ENCODE measurements at places on chromosomes 6 and 20.

GRCh38 chr6:149306967-149307366 is 10.5 kb upstream of the TAB2 start:
- no peak for DNase-seq

DNA sequence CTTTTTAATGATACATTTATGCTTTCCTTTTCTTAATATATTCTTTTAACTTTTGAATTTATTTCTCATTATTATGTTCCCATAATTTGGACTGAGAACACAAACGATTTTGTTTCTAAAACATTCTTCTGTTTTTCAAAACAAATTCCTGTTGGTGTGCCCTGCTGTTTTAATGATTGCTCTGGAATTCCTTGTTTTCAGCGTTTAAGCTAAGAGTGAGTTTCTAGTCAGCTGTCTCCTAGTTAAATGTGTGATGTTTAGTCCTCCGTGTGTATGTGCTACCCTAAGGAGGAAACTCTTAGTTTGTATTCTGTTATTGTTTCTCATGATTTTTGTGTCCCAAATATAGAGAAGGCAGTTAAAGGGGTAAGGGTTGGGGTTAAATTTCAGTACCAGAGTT is 306.1 kb upstream of the RGS17 start:
- no peak for DNase-seq

DNA sequence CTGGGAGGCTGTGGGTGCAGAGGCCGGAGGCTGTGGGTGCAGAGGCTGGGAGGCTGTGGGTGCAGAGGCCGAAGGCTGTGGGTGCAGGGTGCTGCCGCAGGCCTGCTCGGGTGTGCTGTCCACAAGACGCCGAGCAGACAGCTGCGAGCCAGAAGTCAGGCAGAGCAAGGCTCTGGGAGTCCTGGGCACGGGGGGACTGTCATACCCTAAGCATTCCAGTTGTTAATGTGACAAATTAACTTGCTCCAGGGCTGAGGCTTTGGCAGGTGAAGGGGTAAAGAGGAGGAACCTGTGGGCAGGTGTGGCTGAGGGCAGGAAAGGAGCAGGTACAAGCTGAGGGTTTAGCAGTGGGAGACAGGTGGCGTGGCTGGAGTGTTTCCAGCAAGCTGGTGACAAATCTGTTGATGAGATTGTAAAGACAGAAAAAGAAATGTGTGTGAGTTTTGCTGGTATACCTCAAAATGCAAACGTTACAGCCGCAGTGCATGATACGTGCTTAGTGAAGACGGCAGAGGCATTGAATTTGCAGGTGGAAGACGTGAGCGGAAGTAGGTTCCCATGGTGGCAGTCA is 14.2 kb upstream of the ADRM1 start:
- DNase-seq: no peak

DNA sequence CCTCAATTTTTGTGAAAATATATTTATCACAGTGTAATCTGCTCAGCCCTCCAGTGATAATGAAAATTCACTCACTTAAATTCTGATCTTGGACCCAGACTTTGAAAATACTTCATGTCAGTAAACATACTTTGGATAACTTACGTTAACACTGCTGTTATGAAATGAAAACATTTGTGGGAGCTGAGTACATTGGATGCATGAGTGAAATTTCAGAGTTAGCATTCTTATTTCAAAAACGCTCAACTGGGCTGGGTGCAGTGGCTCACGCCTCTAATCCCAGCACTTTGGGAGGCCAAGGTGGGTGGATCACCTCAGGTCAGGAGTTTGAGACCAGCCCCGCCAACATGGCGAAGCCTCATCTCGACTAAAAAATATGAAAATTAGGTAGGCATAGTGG is 196.4 kb downstream of the UTRN start:
- no peak for DNase-seq

- DNase-seq: no peak
Measured at GRCh38 chr20:18431206-18431605, 35.6 kb downstream of the DZANK1 start.

GRCh38 chr6:25499615-25500235 is 152.3 kb upstream of the SCGN start:
- DNase-seq: no peak

Data from stimulated activated CD4-positive, alpha-beta T cell treated with anti-CD3 and anti-CD28 coated beads, Interleukin-2, amount 100 ng/mL, for 24 hours (primary cell).